ENCODE measurements at places on chromosomes 12 and 14.

DNA sequence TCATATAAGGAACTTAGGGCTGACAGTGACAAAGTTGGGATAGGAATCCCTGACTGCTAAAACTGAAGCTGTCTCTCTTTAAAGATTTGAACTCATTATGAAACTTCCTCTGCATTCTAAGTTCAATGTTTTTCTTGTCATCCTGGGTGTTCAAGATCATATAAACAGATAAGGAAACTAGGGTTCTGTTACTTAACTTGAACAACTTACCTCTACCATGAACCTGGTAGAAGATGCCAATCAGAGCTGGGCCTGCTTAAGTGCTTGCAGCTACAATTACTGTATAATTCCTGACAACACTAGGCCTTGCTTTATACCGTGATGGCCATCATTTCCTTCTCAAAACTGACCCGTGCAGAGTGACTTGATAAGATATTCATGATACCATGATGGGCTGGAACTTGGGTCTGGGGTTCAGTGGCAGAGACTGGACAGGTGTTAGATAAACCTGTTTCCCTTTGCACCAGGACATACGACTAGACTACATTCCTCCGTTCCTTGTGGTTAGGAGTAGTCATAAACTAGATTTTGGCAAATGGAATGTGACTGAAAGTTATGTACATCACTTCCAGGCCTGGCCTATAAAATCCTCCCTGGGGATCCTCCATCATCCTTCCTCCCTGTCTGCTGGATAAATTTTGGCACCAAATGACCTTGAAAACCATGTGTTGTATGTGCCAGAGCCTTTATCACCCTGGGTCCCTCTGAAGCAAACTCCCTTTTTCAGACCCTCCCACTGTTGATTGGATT, 172.2 kb upstream of the PRICKLE1 start:
- DNase-seq = no peak

DNA sequence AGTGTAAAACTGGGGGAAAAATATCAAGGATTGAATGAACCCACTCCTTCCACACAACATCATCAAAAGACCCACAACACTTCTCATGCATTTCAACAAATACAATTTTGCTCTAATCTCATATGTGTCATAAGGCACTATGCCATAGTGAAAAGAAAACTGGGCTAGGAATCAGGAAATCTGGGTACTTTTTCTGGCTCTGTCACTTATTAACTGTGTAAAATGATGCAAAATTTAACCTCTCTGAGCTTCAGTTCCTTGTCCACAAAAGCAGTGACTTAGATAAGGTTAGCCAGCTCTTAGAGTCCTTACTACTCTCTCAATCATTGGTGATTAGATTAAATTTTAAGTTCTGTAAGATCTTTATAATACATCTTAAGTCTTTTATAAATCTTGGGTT, 250.5 kb upstream of the SOX5 start:
- DNase-seq = no peak

GRCh38 chr14:26702721-26703230, 104.9 kb upstream of the NOVA1 start:
- no peak for DNase-seq

- DNase-seq = no peak
These were observed 79.2 kb downstream of the TBC1D30 start for GRCh38 chr12:64903479-64904152.

GRCh38 chr12:130350715-130351114, 13.0 kb downstream of the PIWIL1 start:
- DNase-seq = no peak

- no peak for DNase-seq
These were observed 33.8 kb downstream of the RPAP3 start for GRCh38 chr12:47672068-47672467.

- DNase-seq = no peak
These were observed 14.0 kb downstream of the MANSC1 start for GRCh38 chr12:12336049-12336411.

- DNase-seq = no peak
These were observed 66.9 kb downstream of the HMGA2 start for GRCh38 chr12:65891219-65891618.

DNA sequence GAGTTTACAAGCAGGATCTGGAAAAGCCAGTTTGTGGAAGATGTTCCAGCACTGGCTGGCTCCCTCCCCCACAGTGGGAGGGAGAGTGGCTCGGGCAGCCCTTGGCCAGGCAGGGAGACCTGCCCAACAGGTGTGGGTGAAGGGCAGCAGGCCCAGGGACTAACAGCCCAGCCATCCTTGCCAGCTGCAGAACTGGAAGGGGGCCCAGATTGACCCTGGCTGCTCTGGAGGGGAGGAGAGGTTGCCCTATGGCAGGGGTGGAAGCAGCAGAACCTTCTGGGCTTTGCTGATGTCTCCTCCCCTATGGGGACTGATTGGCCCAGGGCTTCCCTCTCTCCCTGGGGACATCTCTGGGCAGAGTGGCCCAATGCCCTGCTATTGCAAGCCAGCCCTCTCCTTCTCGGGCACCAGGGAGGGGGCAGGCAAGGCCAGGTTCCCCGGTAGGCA, 20.5 kb downstream of the IRF2BPL start:
- DNase-seq = no peak

- DNase-seq = no peak
These were observed 30.6 kb upstream of the NUDT14 start for GRCh38 chr14:105211758-105212089.

GRCh38 chr12:121295746-121296617, 527 bp downstream of the CAMKK2 start:
- peak; percentile 19 for DNase-seq

- no peak for DNase-seq
These were observed 78.5 kb downstream of the PTPN21 start for GRCh38 chr14:88476214-88476774.

DNA sequence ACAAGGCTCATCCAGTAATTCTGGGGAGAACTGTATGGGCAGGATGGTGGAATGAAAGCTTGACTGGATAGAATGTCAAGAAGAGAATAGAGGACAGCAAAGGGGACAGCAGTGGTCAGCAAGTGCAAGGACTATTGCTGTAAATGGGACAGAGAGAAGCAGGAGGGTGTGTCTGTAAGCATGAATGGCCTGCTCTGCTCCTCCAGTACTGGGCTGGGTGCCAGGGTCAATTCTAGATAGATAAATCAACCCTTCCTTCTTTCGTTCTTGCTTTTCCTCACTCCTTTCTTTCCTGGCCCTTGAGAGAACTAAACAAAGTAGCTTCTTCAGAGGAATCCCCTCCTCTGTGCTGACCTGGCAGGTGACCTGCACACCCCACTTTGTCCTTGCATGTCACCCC, 1019.2 kb downstream of the BCL11B start:
- DNase-seq = no peak

GRCh38 chr12:87930033-87930432, 99.2 kb downstream of the C12orf50 start:
- no peak for DNase-seq

- no peak for DNase-seq
These were observed 56.5 kb downstream of the WASHC3 start for GRCh38 chr12:102005256-102005655.

GRCh38 chr14:68519671-68520187, 273.1 kb downstream of the ZFP36L1 start:
- DNase-seq = no peak
